Jurkat, Clone E6-1 (cell line): ENCODE measurements at places on chromosomes 6 and 20.
A peak's percentile ranks its signal among the peaks of the same experiment; 100 is the strongest.

GRCh38 chr6:15953152-15953880 lies 175.6 kb upstream of the MYLIP start:
- DNase-seq: no peak

- no peak for DNase-seq
These were observed 19.4 kb downstream of the ULBP1 start for GRCh38 chr6:149983145-149983544.

DNA sequence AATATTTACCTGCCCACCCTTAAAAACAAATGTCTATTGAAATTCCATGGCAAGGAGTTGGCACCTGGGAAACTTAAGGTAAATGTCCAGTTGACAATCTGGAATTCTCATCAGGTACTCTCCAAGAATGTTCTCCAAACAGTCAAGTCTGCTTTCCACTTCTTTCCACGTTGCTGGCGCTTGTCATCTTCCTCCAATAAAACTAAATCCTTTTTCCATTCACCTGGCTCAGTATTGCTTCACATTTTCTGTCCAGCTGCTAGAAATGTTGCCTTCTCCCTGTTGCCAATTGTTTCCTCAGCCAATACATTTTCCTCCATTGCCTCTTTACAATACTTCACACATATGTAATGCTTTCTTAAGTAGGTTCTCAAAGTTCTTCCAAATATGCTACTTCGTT lies 1288.1 kb upstream of the MAP3K7 start:
- DNase-seq: no peak

GRCh38 chr20:58464838-58465237 lies 50.4 kb downstream of the APCDD1L start:
- no peak for DNase-seq

DNA sequence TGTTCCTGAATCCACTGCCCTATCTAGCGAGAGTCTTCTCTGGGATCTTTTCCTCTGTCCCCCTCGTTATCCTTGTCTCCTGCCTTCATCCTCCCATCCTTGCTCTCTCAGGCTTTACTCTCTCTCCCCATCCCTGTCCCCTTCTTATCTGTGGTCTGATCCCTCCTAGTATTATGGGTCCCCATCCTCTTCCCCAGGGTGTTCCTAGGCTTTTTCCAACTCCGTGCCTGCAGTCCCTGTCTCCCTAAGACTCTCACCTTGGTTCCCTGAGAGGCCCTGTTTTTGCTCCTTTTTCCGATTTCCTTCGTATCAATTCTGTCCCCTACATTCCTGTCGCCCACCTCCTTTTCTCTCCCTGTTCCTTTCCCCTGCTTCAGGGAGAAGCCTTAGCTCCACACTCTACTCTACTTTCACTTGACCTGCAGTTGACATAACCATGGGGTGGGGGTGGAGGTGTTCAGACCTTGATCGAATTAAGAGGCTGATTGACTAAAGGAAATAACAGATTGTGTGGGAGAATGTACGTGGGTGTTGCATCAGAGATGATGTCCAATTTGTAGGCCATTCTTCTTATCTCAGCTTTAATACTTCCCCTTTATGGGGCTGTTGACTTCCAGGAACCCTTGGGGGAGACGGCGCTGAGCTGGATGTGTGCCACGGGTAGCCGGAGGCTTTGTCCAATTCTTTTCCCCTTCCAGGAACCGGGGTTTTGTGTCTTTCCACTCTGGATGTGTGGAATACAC lies 905 bp downstream of the PPARD start:
- no peak for DNase-seq

DNA sequence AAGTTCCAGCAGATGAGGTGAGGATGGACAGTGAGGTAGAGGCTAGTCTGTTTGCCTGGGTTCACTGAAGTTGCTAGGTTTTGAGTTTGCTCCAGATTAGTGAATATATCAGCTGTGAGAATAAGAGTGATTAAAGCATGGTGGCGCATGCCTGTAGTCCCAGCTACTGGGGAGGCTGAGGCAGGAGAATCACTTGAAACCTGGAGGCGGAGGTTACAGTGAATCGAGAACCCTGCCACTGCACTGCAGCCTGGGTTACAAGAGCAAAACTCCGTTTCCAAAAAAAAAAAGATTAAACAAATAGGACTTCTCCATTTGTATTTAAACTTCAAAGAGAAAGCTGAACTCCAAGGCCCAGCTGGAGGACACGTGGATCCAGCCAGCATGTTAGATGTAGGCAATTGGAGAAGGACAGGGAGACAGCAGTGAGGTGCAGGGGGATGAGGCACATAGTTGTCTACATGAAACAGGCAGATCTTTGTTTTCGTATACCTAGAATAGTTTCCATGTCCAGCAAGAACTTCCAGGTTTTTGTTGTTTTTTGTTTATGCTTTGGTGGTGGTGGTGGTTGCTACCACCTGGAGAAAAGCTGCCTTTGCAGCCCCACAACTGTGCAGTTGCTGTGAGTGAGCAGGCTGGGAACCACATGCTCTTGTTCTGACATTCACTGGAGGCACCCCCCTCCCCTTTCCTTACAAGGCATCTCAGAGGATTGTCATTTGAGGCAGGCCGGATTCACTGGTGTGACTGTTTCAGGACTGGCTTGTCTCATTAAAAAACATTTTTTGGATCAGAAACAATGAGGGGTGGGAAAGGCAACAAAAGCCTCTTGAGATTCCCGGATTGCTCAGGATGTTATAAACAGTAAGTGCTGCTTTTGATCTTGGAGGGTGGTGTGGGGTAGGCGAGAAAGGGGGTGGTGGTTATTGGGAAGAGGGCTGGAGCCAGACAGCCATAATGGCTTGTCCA lies 72.3 kb downstream of the JARID2 start:
- no peak for DNase-seq

DNA sequence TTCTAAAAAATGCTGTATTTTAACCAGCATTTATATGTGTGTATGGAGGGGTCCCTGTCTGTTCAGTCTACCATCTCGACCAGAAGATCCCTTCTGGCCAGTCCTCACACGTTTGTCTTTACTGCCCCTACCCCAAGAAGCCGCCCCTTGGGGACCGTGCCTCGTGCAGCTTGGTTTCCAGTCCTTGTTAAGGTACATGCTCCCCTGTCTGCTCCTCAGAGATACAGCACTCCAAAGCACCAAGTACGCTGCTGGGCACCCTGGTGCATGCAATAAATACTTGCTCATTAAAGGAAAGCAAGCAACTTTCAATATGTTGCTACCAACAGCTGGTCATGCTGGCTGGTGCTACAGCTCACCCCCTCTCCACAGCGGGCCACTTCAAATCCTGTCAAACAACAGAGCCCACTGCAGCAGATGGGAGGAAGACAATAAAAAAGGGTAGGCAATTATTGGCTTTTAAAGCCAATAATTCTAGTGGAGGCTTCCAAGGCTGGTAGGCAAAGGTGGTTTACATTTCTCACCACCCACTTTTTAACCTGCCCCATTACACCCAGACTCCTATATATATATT lies 61.6 kb downstream of the PSMG4 start:
- no peak for DNase-seq

DNA sequence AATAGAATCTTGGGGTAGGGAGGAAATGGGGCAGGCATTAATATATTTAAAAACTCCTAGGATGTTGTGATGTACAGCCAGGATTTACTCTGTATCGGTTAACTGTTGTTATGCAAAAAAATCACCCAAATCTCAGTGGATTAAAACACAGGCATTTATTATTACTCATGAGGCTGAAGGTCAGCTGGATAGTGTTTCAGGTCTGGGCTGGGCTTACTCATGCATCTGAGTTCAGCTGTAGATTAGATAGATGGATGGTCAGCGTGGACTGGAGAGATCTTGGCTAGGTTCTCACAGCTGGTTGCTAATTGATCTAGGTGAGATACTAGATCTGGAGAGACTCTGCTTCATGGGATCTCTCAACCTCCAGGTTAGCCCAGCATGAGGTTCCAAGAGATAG lies 131.4 kb downstream of the BTBD3 start:
- no peak for DNase-seq

DNA sequence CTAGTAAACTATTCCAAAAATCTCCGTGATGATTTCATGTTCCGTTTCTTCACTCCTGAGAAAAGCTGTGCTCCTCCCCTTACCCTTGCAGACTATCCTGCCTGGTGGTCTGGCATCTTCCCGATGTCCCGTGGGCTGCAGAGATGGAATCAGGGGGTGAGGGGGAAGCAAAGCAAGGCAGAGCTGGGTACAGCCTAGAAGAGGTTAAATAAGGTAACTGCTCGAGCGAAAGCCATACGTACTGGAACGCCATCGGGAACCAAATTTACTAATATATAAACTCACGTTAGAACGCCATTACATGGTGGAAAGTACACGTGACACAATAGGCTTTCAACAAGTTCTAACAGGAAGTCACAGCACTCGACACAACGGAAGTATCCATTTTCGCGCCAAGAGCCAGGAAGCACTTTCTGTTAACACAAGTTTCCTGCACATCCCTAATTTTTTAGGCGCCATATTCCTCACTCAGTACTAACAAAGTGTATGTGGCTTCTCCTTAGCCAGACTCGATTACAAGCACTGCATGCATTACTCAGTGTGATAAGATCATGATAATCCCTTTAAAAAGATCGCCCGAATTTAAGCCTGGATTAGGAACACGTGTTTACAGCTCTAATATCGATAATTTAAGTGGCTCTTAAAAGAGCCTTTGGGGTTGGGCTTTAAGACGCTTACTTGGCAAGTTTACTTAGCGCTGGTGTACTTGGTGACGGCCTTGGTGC lies 101.6 kb upstream of the PRSS16 start:
- DNase-seq: peak; percentile 95

- no peak for DNase-seq
These were observed 100.3 kb downstream of the GMPR start for GRCh38 chr6:16338577-16339264.

- no peak for DNase-seq
These were observed 108.5 kb downstream of the UNC5CL start for GRCh38 chr6:40930555-40930954.

GRCh38 chr6:14359438-14359837 lies 241.9 kb downstream of the CD83 start:
- DNase-seq: no peak

GRCh38 chr20:35909176-35909575 lies 45.1 kb downstream of the SCAND1 start:
- no peak for DNase-seq

- DNase-seq: no peak
These were observed 55.5 kb upstream of the ARMH2 start for GRCh38 chr6:24854077-24854666.

GRCh38 chr6:124573953-124574352 lies 388.3 kb upstream of the RNF217 start:
- no peak for DNase-seq

DNA sequence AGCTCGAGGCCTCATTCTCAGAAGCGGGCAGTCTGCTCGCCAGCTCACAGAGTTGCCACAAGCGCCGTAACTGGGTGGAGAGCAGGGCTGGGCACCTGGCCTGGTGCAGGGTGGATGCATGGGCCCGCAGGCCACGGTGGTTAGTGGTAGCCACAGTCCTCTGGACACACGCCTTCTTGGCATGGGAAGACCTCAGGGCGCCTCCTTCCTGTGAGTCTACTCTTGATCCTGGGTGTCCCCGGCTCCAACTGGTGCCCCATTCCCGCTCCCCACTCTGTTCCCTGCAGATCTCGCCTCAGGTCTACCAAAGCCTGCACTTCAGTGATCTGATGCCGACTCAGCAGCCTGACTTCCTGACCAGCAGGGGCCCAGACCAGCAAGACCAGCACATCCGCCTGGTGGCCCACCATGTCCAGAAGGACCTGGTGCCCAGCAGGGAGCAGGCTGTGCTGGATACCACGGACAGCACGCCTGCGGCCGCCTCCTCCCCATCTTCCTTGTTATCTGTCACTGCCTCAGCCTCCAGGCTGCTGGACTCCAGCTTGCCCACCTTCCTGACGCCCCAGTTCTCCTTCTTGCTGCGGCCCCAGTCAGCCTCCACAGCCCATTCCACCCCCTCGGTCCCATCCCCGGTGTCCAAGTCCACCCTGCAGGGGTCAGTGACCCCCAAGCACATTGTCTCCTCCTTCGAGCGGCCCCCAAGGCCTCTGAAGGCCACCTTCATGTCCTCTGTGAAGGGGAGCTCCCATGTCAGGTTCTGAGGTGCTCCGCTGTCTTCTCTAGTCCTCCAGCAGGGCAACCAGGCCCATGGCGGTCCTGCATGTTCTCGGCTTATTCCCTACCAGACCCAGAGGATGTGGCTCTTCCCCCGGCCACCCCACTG lies 43.1 kb downstream of the SUN5 start:
- DNase-seq: no peak

DNA sequence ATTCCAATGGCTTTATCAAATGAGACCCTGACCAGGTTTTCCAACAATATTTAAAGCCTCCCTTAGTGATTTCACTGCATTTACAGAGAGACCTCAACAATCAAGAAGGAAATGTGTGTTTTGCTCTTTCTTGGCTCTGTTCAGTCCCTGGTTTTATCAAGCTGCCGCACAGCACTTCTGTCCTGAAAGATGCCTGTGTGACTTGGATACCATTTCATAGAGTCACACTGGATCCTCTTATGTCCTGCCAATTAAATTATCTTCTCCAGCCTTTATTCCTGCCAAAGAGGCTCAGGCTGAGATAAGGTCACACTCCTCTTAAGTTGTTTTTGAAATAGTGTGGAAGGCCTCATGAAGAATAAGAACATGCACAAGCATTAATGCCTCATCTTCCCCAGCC lies 197.0 kb upstream of the RNF217 start:
- no peak for DNase-seq

- no peak for DNase-seq
These were observed 224.0 kb downstream of the MYLK4 start for GRCh38 chr6:2526766-2527165.

GRCh38 chr20:61673152-61673847 lies 392.4 kb downstream of the TAF4 start:
- DNase-seq: no peak

DNA sequence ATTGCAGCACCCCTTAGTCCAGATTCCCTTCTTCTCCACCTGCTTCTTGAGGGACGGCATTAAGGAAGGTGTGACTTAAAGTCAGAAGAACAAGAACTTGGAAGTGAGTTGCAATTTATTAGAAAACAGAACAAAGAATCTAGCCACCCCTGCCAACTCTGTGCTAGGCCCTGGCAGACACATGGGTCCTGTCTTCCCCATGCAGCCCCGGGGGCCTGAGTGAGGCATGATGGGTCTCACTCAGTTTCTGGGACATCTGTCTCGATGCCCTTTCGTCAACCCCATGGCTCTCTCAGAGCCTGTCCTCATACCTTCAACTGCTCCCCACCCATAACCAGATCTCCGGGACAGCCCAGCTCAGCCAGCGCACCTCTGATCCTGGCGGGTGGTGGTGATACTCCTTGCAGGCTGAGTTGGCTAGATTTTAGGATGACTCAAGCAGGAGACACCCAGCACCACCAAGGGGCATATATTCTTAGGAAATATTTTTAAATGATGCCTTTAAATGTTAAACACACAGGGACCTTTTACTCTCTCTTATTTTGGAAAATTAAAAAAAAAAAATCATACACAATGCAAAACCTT lies 143.2 kb upstream of the RNF24 start:
- DNase-seq: no peak

- DNase-seq: peak; percentile 41
These were observed 42.2 kb downstream of the CD164 start for GRCh38 chr6:109339906-109340678.

DNA sequence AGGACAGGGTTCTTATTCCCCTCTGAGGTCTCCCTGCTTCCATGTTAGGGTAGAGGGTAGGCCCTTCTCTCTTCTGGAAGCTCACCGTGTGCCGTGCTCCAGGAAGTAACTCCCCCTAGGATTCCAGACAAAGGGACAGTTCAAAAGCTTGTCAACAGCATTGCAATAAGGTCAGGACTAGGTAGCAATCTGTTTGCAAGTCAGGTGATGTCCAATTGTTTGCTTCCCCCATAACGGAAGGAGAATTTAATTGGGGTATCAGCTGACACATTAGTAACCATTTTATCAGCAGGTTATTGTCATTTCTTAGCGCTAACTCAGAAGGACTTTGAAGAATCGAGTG lies 41.9 kb downstream of the SYNJ2 start:
- DNase-seq: no peak

GRCh38 chr6:149438855-149439254 lies 38.8 kb downstream of the SUMO4 start:
- DNase-seq: no peak
